ENCODE measurements at places on chromosomes 3 and 15. TPM values are rescaled to one million over a fixed set of nuclear protein-coding genes. Genes with fewer than 3 reads are reported as not detected.

DNA sequence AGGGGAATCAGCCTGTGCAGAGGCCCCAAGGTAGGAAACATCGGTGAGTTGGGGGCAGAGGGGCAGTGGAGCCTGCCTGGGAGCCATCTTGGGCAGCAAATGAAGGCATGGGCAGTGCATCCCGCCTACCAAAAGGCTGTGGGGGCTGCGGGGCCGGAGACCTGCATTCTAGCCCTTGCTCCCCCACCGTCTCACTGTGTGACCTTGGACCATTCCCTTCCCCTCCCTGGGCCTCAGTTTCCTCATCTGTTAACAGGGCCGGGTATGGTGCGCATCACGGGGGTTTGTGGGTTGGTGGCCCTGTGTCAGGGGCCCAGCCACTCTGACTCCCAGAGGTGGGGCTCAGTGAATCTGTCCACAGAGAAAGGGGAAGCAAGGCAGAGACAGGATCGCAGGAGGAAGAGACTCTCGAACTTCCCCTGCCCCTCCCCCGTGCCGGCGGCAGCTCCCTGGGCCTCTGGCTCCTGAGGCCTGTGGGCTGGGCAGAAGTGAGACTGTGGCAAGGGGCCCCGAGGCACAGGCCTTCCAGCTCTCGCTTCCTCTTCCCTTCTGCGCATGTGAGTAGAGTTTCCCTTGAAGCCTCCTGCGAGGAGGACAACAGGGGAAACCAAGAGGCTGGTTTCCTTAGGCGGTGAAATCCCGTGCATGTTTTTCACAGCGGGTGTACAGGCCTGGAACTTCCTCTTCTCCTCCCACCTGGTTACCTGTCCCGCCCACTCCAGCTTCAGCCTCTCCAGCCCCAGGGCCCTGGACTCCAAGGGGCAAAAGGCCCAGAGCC lies 42.9 kb downstream of the IDH2 start:
- no peak for DNase-seq

- DNase-seq: no peak
These were observed 3.0 kb downstream of the FAM174B start for GRCh38 chr15:92652576-92652966.

DNA sequence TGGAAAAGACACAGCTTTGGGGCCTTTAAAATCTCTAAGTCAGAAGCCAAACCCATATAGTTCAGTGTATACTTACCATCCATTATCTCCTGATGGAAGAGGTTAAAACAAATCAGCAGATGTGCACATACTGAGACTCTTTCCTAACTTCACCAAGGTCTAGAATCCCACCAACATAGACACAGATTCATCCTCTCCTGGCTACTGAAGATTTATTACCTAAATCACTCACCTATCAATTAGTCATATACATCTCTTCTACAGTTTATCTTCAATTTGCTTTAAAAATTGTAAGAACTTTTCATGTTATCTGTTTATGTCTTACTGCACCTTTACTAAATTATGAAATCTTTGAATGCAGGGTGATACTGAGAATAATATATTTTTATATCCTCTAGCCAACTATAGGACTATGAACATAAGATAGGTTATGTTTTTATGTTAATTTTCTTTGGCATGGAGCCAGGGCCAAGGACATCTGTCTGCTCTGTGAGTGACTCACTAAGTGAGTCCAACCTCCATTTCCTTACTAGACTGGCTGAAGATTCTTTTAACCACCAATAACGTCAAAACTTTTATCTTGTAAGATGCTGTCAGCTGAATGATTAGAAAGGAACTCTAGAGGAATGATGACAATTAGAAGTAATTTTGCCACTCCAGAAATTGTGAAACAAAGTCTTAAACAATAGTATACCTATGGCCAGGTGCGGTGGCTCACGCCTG lies 397.6 kb downstream of the FOXP1 start:
- DNase-seq: no peak

DNA sequence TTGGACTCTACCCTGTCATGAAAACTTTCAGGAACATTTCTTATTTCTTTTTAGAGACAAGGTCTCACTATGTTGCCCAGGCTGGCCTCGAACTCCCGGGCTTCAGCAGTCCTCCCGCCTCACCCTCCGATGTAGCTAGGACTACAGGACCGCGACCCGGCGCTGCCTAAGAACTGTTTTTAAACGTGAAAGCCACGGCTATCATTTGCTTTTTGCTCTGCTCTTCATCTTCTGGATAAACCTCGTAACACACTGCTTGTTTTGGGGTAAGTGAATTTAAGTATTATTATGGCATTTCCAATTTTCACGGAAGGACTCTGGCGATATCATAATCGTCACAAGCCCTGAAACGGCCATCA lies 14.3 kb upstream of the CCNL1 start:
- DNase-seq: no peak

The CPB1 gene
- 5.6 TPM for total RNA-seq

DNA sequence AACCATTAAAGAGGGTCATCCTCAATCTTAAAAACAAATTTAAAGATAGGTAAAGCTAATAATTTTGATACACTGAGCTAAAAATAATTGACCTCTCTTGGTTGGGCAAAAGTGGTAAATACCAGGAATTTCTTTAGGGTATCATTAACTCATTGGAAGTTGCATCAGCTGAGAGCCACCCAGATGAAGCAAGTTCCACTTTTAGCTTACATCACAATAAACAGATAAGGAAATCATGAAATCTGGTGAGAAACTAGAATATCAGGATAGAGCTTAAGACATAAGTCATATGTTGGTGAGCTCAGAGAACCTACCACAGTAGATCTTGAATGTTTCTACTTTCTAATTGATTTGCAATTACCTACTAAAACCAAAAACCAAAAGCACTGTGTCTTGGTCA lies 97.4 kb upstream of the SLC2A2 start:
- DNase-seq: no peak

- no peak for DNase-seq
These were observed 23.2 kb downstream of the SPTBN5 start for GRCh38 chr15:41870689-41871081.

DNA sequence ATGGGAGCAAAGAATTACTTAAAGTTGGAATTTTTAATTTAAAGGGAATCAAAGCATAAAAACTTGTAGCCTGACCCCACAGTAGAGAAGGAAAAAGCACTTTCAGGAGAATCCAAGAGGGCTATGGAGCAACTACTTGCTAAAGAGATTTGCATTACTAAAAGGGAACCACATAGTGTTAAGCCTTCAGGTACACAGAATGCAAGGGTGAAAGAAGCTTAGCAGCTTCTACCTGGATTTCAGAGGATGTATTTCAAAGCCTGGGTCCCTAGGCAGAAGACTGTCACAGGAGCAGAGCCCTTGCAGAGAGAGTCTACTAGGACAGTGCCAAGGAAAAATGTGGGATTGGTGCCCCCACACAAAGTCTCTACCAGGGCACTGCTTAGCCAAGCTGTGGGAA lies 575.0 kb downstream of the GBE1 start:
- DNase-seq: no peak

The ZDHHC19 gene
- total RNA-seq: 2.8 TPM

The KIF7 gene
- 12.7 TPM for total RNA-seq

The FURIN gene
- 99.8 TPM for total RNA-seq

The GOLGA8R gene
- total RNA-seq: 2.6 TPM

The PLA2G4B gene
- 4.3 TPM for total RNA-seq

The TCTA gene
- total RNA-seq: 23.5 TPM

The MYO5A gene
- total RNA-seq: 67.8 TPM

DNA sequence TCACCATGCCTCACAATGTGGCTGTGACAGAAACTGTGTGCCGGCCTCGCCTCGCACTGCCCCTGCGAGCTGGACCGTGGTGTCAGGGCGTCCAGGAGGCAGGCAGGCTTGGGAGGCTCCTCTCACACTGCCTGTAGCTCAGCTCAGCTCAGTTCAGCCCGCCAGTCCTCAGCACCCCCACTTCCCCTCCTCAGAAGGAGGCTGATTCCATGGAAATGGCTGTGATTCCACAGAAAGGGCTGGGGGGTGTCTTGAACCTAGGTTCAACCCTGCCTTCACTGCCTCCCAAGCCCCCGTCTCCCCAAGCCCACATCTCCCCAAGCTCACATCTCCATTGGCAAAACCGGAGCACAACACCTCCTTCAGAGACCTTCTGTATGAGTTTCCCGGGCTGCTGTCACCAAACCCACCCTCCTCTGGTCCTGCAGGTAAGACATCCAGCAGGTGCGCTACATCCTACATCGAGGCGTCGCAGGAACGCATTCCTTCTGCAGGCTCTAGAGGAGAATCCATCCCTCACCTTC lies 94.0 kb downstream of the OCA2 start:
- peak; percentile 82 for DNase-seq

- no peak for DNase-seq
These were observed 37.3 kb downstream of the SMAD6 start for GRCh38 chr15:66739287-66739686.

- DNase-seq: no peak
These were observed 126.0 kb downstream of the ZBTB20 start for GRCh38 chr3:115021061-115021460.

The GALNT15 gene
- 275 TPM for total RNA-seq

DNA sequence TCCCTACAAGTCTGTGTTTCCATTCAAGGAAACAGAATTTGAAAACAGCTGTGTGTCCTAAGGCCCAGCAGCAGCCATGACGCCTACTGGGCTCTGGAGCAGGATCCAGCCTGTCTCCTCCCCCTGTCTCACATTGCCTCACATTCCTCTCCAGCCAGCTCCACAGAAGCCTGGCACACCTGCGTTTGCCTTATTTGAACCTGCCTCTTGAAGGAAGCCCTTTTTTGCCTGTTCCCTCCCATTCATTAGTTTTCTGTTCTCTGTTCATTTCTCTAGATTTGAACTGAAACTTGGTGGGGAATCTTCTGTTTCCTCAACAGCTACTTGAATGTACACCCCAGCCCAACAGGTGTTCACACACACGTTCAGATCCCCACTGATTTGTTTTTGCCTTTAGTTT lies 890.5 kb downstream of the TUSC7 start:
- no peak for DNase-seq

DNA sequence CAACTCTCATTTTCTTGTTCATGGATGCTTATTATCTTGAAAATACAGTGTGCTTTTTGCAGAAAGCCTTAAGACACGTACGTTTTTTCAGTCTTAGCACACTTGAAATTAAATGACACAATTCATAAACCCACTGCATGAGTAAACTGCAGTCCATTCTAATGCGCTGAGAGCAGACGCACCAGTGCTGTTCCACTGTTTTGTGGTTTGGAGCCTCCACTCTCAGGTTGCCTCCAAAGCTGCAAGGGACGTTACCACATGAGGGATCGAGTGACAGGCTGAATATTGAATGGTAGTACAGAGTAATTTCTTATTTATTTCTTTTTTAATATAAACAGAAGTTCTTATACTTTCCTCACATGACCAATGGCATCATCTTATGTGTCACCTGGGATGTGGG lies 12.3 kb downstream of the IQCH start:
- DNase-seq: no peak

The TTLL13 gene
- total RNA-seq: not detected

DNA sequence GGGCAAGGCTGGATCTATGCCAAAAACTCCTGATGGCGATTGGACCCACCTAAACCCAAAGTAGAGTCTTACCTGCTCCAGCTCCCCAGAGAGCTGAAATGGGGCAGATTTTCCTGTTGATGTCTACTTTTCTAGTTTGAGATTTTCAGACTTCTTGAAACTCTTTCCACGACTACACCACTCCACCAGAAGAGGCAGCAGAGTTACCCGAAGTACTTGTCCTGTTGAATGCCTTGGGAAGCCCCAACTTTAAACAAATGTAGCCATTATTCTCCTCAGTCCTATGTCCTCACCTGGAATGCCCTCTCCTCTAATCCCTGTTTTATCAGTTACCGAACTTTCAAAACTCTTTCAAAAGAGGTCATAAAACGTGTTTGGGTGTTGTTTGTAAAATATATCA lies 843.8 kb downstream of the VGLL3 start:
- DNase-seq: no peak

DNA sequence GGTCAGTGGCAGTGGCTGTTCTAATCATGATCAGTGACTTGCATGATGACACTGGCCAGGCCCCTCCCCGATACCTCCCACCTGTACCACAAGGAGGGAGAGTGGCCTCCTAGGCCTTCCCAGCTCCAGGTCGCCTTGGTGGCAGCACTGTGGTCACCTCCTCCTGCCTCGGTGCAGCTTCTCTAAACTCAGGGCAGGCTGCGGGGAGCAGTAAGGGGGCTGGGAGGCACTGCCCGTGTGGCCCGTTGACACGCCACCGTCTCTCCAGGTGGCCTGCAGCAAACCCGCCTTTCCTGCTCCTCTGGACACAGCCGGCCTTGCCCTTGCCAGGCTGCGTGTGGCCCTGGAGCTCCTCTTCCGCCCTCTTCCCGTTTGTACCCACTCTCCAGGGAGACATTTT lies 184.1 kb downstream of the XXYLT1 start:
- DNase-seq: peak; percentile 85

DNA sequence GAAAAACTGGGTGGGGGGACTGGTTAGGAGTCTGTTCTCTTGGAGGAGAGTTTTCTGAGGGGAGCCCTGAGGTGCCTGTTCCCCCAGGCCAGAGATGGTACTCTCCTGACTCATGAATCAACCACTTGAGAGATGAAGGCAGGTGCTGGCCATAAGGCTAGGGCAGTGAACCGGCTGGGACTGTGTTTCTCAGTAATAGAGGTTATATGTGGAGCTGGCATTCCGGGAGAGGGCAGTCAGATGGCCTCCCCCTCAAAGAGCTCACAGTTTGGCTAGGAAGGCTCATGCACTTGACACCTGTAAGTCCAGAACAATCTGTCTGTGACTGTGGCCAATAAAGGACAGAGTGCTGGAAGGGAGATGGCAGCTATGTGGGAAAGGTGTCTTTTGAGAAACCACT lies 10.0 kb upstream of the SCN10A start:
- DNase-seq: no peak

The RAD51 gene
- 0.32 TPM for total RNA-seq

The ZCWPW2 gene
- total RNA-seq: 0.51 TPM

GRCh38 chr3:11116336-11117059 lies 37.8 kb upstream of the HRH1 start:
- DNase-seq: no peak

GRCh38 chr15:23797747-23798446 lies 110.8 kb upstream of the NDN start:
- no peak for DNase-seq

GRCh38 chr15:60787837-60788691 lies 309.1 kb upstream of the ICE2 start:
- no peak for DNase-seq

DNA sequence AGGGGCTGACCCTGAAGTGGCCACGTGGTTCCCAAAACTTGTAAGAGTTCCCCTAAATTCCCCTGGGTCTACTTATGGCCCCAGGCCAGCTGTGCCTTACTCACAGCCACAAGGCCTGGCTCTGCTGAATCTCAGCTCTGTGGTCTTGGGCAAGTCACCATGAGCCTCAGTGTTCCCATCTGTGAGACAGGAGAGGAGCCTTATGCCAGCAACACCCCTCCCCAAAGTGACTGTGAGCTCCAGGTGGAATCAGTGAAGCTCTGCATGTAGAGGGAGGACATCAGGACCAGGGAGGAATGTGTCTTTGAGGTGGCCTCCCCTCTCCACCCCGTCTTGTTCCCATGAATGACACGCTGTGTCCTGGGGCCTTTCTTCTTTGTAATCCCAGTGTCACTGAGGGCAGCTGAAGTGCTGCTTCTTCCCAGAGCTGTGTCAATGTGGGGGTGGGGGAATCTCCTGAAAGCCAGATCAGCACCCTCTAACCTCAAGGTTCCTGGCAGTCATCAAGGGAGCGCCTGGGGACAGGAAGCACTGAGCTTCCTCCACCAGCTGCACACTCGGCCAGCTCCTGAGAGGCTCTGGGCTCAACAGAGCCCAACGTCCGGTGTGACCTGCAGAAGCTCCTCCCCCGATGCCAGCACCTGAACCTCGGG lies 258.9 kb downstream of the UACA start:
- no peak for DNase-seq

Measured in mesenteric fat pad (tissue), 1 donor.